ENCODE measurements at places on chromosomes 12 and 14. TPM values are rescaled to one million over a fixed set of nuclear protein-coding genes. Genes with fewer than 3 reads are reported as not detected.

DNA sequence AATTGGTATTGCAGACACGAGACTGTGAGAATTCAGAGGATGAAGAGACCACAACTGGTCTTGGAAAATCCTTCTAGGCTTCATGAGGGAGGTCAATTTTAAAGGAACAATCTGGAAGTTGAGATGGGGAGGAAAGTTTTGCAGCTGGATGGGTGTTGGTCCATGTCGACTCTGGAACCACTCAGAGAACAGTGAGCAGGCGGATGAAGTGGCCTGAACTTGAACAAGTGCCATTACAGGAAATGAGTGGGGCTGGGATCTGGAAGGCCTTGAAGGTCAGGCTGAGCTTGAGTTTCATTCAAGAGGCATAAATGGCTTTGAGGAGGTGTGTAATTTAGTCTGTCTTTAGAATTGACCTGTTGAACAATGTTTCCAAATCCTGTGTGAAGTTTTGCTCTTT, 140.9 kb downstream of the GALC start:
- no peak for DNase-seq

- no peak for DNase-seq
These were observed 150.6 kb upstream of the HIF1A start for GRCh38 chr14:61544448-61545330.

DNA sequence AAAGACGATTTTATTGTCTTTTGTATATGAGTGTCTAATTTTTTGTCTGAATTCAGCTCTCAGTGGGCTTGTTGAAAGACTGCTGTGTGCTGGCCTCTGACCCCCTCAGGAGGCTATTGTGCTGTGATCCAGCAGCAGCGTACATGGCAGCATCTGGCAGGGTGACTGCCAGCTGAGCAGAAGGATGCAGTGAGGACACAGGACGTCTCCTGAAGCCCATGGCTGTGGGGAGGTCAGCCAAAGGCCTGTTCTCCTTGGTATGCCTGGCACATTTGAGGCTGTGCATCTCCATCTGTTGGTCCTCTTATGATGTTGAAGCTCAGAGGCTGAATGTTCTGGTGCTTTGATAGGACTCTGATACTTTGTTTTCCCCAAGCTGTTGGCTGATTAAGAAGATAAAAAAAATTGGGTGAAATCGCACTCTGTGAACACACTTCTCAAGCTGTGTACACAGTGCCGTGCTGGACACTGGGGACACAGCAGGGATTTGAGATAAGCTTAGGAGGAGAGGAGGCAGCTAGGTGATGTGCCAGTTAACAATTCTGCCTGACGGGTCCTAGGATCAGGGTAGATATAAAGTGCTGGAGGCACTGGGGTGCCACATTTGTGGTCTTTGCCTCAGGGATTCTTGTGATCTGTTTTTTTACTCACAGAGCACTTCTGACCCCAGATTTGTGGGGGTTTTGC, 37.5 kb downstream of the EID3 start:
- DNase-seq: no peak

DNA sequence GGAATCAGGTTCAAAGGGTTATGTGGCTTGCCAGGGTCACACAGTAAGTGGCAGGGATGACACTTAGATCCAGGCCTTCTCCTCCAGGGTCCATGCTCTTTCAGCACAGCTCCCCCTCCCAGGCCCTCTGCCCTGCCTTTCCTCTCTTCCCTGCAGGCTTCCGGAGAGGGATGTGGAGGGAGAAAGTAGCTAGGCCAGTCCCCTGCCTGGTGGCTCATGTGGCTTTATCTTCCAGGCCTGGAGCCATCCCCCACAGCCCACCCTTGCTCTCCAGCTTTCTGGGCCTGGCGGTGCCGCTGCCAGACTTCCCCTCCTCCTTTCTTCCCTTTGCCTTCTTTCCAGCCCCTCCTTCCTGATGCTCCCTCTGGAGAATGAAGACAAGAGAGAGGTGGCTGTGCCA, 1.7 kb downstream of the PSMB11 start:
- DNase-seq: no peak

DNA sequence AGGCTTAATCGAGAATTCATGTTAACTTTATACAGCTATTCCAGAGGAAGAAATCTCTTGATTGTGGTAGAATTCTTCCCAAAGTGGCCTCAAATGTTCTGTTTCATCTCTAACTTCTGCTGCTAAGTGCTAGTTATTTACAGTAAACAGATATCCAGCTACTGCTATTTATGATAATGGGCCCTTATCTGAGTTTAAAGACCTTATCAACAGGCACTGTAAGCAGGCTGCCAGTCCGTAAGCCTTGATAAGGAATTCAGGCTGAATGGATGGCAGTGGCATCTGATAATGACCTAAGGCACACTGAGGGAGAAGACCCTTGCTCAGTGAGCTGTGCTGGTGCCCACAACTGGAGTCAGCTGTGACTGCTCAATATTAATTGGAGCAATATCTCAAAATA, 59.0 kb downstream of the PAX9 start:
- no peak for DNase-seq

The PLEKHD1 gene
- total RNA-seq: not detected

The DPPA3 gene
- total RNA-seq: not detected

The MYRFL gene
- not detected for total RNA-seq

The GPR65 gene
- total RNA-seq: 0.05 TPM

Measured in M059J (cell line).